Left lobe of liver (tissue), 2 donors: ENCODE measurements at places on chromosomes 11 and 22. TPM values are rescaled to one million over a fixed set of nuclear protein-coding genes. Genes with fewer than 3 reads are reported as not detected.

The FOLH1 gene
- total RNA-seq: 17.9 TPM

DNA sequence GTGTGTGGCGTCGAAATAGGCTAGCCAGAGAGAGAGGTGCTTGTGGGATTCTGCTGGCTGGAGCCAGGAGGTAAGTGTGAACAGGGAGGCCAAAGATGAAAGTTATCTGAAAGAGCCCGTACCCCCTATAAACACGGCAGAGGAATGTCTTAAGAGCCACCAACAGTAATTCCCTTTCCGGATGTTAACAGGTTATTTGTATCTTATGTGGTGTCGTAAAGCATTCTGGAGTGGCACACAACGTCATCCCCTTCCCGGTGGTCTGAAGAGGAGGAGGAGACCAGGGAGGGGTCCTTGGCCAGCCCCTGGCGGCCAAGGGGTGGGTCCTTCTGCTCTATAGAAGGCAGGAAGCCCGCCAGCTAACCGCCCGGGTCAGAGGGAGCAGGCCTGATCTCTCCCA is 39.5 kb downstream of the MACROD1 start:
- no peak for DNase-seq

DNA sequence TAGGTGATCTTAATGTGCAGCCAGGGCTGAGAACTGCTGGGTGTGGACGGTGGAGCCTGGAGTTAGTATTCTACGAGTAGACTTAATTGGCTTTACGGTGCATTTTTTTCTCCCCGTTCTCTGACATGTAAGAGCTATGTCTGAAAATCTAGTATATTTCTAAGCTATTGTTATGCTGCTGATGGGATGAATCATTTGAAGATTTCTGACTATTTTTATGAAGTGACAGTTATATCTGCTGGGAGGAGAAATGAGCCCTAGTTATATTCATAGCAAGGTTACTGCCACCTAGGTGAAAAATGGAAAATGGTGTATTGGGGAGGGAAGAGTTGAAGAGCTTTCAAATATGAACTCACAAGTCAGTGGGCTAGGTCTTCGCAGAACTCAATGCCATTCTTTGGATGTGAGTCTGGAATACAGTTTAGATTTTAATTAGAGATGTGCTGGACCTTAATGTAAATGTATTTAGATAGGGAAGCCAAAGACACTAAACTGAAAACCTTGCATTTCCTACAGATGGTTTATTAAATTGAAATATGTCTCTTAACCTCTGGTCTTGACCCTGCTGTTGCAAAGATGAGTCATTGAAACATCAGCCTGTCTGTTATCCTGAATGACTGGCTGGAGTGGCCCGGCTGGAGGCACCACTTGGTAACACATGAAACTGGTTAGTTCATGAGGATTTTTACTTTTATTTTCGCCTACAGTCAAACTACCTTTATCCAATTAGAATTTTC is 293.7 kb downstream of the DDX10 start:
- DNase-seq: no peak

DNA sequence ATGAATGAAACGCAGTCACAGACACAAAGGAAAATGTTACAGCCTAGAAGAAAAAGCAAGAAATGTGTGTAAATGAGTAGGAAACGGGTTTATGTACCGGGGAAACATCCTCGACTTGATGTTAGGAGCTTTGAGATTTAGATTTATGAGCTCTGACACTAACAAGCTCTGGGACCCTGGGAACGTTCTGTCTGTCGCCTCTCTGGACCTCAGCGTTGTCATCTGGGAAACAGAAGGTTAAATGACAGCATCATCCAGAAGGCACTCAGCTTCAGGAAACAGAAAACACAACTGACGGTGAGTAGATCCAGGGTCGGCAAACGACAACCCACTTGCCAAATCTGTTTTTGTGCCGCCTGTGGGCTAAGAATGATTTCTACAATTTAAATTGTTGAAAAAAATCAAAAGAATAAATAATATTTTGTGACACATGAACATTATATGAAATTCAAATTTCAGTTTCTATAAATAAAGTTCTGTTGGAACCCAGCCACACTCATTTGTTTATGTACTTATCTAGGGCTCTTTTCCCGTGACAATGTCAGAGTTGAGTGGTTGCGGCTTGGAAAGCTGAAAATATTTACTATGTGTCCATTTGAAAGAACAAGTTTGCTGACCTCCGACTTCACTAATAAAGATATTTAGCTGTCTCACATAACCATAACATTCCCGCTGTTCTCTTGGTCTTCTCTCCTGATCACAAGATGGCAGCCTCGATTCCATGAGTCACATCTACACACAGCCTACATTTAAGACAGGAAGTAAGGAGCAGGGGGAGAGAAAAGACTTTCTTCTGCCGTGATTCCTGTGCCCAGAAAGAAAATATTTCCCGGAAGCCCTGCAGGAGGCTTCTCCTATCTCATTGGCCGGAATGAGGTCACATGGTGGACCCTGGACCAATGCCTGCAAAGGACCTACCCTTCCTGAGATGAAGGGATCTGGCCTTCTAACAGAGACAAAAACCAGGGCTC is 47.1 kb upstream of the SYT13 start:
- DNase-seq: no peak

DNA sequence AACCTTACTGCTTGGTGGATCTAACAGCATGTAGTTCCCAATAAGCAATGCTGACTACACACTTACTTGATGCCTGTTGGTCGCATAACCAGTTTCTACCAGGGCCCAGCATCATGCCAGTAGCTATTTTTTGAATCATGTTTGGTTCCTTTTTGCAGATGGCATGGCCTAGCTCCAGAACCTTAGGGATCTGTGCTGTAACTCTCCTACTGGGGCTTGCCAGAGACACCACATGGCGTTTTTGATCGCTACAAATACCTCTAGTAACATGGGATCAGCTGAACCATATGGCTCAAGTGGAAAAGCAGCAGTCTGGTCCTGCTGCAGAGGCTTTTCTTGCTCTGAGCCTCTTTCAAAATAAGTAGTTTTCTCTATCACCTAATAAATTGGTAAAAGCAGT is 654.6 kb upstream of the API5 start:
- no peak for DNase-seq
